ENCODE measurements at places on chromosomes 2 and 18.

GRCh38 chr18:14100503-14101286, 31.5 kb downstream of the ZNF519 start:
- peak overlapping the region; percentile 49 for H3K4me3 ChIP-seq
- no peak overlapping the region for H3K27ac ChIP-seq
- no peak for DNase-seq
- H3K4me1 ChIP-seq = peaks cover 7% of the 10 kb centered on the region

DNA sequence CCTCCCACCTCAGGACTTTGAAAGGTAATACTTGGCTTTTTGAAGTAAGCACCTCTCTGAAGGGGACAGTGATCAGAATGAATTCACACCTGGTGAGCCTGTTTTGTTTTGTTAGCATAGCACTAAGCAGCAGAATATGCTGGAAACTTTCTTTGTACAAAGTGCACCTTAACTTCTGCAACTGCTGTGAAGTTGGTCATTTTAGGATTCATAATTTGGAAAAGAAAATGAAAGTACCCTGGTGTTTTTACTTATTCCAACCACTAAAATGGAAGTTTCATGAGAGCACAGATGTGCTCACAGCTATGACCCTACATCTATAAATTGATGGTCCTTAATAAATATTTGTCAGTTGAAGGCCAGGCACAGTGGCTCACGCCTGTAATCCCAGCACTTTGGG, 257.8 kb upstream of the STON1 start:
- no peaks in the 10 kb centered on the region for H3K27me3 ChIP-seq
- no peak for DNase-seq
- H3K36me3 ChIP-seq = peaks cover 8% of the 10 kb centered on the region
- H3K4me1 ChIP-seq = peaks cover 6% of the 10 kb centered on the region
- no peak overlapping the region for H3K27ac ChIP-seq
- H3K4me3 ChIP-seq = no peak overlapping the region

DNA sequence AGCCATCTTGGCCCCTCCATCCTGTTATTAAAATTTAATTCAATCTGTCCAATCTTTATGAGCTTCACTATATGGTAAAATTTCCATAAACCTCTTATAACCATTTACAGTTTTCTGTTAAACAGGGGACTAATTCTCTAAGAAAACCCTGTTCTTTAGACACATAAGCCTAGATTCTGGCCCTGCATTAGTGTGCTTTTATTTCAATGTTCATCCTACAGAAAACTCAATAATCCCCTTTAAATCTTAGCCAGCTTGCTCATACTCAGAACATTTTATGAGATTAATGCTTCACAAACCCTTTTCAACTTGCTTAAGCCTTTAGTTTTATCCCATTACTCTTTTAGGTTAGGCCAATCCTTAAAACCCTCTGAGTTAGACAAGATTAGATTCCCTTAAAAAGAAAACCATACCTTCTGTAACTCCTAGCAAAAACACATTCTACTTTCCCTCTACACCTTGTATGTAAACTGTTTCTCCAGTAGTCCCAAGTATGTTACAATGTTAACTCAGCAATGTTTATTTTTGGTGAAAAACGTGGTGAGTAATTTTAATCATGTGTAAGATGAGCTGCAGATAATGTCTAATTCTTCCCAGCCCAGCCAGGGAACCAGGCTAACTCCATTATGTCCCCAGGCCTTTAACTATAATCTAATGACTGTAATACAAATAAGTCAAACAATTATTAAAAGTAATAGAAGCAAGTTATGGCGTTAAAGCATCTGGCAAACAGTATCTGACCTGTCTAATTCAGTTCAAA, 1953.4 kb upstream of the LRRTM1 start:
- H3K36me3 ChIP-seq = peaks cover 32% of the 10 kb centered on the region
- DNase-seq = no peak
- H3K4me1 ChIP-seq = no peaks in the 10 kb centered on the region
- no peaks in the 10 kb centered on the region for H3K27me3 ChIP-seq
- H3K27ac ChIP-seq = no peak overlapping the region

GRCh38 chr2:70988726-70989648, 5.7 kb downstream of the TEX261 start:
- no peak overlapping the region for H3K4me3 ChIP-seq
- H3K27me3 ChIP-seq = no peaks in the 10 kb centered on the region
- DNase-seq = no peak
- H3K36me3 ChIP-seq = peaks cover 11% of the 10 kb centered on the region
- no peak overlapping the region for H3K27ac ChIP-seq

GRCh38 chr2:162116352-162116751, 35.7 kb downstream of the GCG start:
- no peaks in the 10 kb centered on the region for H3K27me3 ChIP-seq
- peaks cover 17% of the 10 kb centered on the region for H3K4me1 ChIP-seq
- peaks cover 11% of the 10 kb centered on the region for H3K36me3 ChIP-seq
- DNase-seq = no peak

- no peaks in the 10 kb centered on the region for H3K27me3 ChIP-seq
- peaks cover 62% of the 10 kb centered on the region for H3K4me1 ChIP-seq
Observed at GRCh38 chr2:219178377-219179175, 501 bp downstream of the RETREG2 start.

DNA sequence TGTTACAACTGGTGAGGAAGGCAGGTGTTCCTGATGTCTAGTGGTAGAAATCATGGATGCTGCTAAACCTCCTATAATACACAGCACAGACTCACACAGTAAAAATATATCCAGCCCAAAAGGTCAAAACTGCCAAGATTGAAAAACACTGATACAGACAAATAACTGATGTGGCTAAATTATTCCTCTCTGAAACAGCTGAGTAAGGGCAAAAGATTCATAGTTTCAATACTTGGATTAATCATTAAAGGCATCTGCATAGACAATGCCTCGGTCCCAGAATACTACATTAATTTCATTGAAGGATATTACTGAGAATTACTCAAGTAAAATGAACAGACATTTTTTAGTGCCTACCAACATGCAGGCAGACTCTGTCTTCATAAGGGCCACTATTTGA, 180.7 kb upstream of the CRIM1 start:
- no peak overlapping the region for H3K27ac ChIP-seq
- H3K4me3 ChIP-seq = no peak overlapping the region
- no peaks in the 10 kb centered on the region for H3K36me3 ChIP-seq
- H3K27me3 ChIP-seq = no peaks in the 10 kb centered on the region
- DNase-seq = no peak

GRCh38 chr2:171244466-171244969, 83.8 kb upstream of the TLK1 start:
- H3K27me3 ChIP-seq = no peaks in the 10 kb centered on the region
- H3K27ac ChIP-seq = peak overlapping the region; percentile 17
- H3K36me3 ChIP-seq = no peaks in the 10 kb centered on the region
- DNase-seq = no peak
- no peak overlapping the region for H3K4me3 ChIP-seq

DNA sequence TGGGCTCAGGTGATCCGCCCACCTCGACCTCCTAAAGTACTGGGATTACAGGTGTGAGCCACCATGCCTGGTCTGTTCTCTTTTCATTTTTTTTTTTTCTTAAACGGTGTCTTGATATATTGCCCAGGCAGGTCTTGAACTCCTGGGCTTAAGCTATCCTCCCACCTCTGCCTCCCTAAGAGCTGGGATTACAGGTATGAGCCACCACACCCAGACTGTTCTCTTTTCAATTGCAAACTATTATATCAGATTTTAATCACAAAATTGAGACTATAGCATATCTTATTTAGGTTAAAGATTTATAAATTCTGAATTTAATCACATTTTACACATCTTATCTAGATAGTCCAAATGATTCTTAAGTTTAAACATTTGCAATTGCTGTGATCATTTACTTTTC, 15.5 kb upstream of the ACTR2 start:
- H3K27me3 ChIP-seq = no peaks in the 10 kb centered on the region
- no peak for DNase-seq
- no peaks in the 10 kb centered on the region for H3K4me1 ChIP-seq
- no peaks in the 10 kb centered on the region for H3K36me3 ChIP-seq
- H3K4me3 ChIP-seq = no peak overlapping the region
- H3K27ac ChIP-seq = no peak overlapping the region

DNA sequence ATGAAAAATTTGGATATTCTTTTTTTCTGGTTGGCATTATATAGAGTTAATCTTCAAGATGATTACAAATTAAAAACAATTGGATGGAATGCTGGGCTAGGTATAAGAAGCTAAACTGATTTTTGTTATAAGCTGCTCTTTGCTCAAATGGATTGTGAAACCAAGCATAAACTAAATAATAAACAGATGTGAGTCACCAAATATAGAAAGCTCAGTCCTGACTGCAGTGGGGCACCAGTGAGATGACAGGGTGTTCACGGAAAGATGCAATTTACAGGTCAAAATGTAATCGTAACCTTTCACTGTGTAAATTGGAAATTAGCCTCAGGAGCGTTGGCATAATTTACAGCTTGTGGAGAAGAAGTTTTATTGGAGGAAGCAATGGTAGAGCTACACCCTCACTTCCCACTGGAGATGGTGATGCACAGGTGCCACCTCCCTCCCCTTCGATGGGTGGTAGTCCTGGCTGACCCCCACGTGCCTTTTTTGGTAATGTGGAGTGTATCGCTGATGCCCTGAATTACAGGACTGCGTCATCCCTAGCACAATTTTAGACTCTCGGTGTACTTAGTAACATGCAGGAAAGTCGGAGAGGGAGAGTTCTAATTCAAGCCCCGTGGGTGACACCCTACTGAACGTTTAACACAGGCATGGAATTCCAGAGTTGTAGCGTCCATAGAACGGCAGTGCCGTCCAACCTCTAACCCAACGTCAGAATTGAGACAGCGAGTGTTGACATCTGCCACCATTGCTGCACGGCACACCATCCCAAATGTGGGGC, 73.9 kb upstream of the NFATC1 start:
- no peak for DNase-seq
- H3K4me3 ChIP-seq = no peak overlapping the region
- no peaks in the 10 kb centered on the region for H3K27me3 ChIP-seq
- H3K27ac ChIP-seq = no peak overlapping the region
- peaks cover 2% of the 10 kb centered on the region for H3K36me3 ChIP-seq

- H3K36me3 ChIP-seq = no peaks in the 10 kb centered on the region
- H3K27ac ChIP-seq = no peak overlapping the region
- no peak for DNase-seq
- no peaks in the 10 kb centered on the region for H3K27me3 ChIP-seq
- H3K4me3 ChIP-seq = no peak overlapping the region
Observed at GRCh38 chr2:22903616-22904015, 481.4 kb upstream of the KLHL29 start.

- no peak for DNase-seq
- H3K4me3 ChIP-seq = no peak overlapping the region
- H3K27ac ChIP-seq = no peak overlapping the region
- no peaks in the 10 kb centered on the region for H3K27me3 ChIP-seq
Observed at GRCh38 chr18:23951206-23951605, 63.3 kb upstream of the TTC39C start.

DNA sequence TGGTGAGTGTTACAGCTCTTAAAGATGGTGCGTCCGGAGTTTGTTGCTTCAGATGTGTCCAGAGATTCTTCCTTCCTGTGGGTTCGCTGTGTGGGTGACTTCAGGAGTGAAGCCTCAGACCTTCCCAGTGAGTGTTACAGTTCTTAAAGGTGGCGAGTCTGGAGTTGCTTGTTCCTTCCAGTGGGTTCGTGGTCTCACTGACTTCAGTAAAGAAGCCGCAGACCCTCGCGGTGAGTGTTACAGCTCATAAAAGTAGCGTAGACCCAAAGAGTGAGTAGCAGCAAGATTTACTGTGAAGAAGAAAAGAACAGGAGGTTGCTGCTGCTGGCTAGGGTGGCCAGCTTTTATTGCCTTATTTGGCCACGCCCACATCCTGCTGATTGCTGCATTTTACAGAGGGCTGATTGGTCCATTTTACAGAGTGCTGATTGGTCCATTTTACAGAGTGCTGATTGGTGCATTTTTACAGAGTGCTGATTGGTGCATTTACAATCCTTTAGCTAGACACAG, 34.0 kb upstream of the SPTBN1 start:
- H3K27ac ChIP-seq = peak overlapping the region; percentile 60
- H3K27me3 ChIP-seq = no peaks in the 10 kb centered on the region

GRCh38 chr2:126785236-126785635, 113.5 kb upstream of the TEX51 start:
- peak; percentile 28 for DNase-seq
- no peak overlapping the region for H3K27ac ChIP-seq
- H3K36me3 ChIP-seq = no peaks in the 10 kb centered on the region
- H3K4me3 ChIP-seq = no peak overlapping the region

GRCh38 chr2:103789381-103790095, 1027.7 kb downstream of the TMEM182 start:
- H3K27me3 ChIP-seq = no peaks in the 10 kb centered on the region
- no peak overlapping the region for H3K4me3 ChIP-seq
- H3K36me3 ChIP-seq = no peaks in the 10 kb centered on the region
- H3K27ac ChIP-seq = no peak overlapping the region
- DNase-seq = no peak

DNA sequence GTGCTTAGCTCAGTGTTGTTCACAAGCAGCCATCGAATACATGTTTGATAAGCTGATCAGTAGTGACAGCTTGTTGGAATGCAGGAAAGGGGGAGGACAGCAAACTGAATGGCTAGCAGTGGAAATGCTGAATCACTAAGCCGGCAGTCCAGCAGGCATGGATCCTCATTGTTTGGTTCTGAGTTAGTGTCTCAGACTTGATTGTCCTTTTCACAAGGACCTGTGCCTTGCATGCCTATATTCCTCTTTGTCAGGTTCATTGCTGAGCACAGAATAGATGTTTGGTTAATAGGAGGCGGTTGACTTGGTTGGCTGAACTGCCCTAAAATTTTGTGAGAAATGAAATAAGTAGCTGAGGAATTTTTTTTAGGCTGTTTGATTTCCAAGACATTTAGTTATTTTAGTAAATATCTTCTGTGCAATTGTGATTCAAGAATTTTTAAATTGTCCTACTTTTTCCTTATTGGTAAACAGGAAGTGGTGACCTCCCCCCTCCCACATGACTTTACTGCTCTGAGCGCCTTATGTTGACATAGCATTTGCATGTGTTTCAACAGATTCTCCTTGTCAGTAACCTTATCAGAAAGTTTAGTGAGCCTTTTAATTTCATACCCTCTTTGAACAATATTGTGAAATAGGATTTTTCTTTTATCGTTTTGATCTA, 21.4 kb upstream of the STON1 start:
- H3K27me3 ChIP-seq = no peaks in the 10 kb centered on the region
- peaks cover 19% of the 10 kb centered on the region for H3K36me3 ChIP-seq
- peaks cover 13% of the 10 kb centered on the region for H3K4me1 ChIP-seq
- H3K27ac ChIP-seq = peak overlapping the region; percentile 78

GRCh38 chr2:83990636-83991035, 468.4 kb downstream of the SUCLG1 start:
- H3K36me3 ChIP-seq = no peaks in the 10 kb centered on the region

GRCh38 chr18:30489890-30490643, 552.5 kb downstream of the DSC3 start:
- H3K4me1 ChIP-seq = no peaks in the 10 kb centered on the region
- H3K27ac ChIP-seq = no peak overlapping the region
- H3K27me3 ChIP-seq = no peaks in the 10 kb centered on the region
- no peak for DNase-seq

DNA sequence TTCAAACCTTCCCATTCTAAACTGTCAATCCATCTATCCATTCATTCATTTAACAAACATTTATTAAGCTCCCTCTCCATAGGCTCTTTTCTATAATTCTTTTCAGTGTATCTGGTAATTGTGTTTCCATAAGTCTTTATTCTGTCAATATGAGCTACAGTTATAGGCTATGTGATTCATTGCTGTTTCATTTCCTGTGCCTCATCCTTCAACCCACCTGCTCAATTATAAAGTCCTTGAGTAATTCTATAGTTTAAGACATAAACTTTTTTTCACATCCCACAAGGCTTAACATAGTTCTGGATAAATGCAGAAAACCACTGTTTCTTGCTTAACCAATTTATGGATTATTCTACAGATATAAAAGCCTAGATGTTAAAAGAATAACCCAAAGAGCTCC, 84.2 kb upstream of the PIK3C3 start:
- H3K4me3 ChIP-seq = no peak overlapping the region
- H3K27me3 ChIP-seq = no peaks in the 10 kb centered on the region
- no peak overlapping the region for H3K27ac ChIP-seq
- H3K36me3 ChIP-seq = no peaks in the 10 kb centered on the region
- no peak for DNase-seq

All from natural killer cell treated with Interleukin-12 subunit alpha and Interleukin-12 subunit beta and Interleukin-15 and Interleukin-18, amount 100 ng/mL, for 72 hours (primary cell).